ENCODE measurements at places on chromosomes 5 and 9.

- DNase-seq, result no peak
Observed at GRCh38 chr9:71743217-71743705, 25.1 kb downstream of the CEMIP2 start.

GRCh38 chr5:149397530-149397929 lies 18.4 kb upstream of the IL17B start:
- no peak for DNase-seq

- DNase-seq, result no peak
Observed at GRCh38 chr5:1840071-1840547, 38.9 kb downstream of the NDUFS6 start.

GRCh38 chr5:72392326-72392733 lies 72.2 kb downstream of the PTCD2 start:
- DNase-seq, result no peak

- DNase-seq, result no peak
Observed at GRCh38 chr9:78566521-78566920, 269.6 kb downstream of the PSAT1 start.

DNA sequence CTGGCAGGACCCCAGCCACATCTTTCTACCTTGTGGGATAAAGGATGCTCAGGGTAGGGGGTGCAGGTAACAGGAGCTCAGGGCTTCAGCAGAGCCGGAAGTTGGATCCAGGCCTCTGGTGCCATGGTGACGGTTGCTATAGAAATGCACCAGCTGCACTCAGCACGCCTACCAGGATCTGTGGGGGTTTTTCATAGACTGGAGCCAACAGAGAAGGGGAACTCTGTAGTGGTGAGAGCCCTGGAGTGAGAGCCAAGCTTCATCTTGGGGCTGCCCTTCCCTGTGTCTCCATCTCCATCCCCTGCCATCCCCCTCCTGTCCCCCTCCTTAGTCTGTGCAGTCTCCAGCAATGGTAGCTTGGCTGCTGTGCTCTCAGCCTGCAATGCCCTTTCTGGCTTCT lies 27.5 kb upstream of the BOD1 start:
- DNase-seq, result no peak

DNA sequence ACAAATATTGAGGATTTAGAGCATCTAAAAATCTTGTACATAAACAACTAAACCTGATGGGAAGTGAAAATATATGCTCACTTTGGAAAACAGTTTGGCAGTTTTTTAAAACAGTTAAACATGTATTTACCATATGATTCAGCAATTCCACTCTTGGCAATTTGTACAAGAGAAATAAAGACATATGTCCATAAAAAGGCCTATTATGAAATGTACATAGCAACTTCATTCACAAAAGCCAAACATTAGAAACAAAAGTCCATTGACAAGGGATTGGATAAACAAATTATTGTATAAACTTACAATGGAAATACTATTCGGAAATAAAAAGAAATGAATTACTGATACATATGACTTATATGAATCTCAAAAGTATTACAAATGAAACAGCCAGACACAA lies 196.2 kb upstream of the SLC24A2 start:
- no peak for DNase-seq

GRCh38 chr9:116073826-116074225 lies 79.8 kb upstream of the PAPPA start:
- no peak for DNase-seq

DNA sequence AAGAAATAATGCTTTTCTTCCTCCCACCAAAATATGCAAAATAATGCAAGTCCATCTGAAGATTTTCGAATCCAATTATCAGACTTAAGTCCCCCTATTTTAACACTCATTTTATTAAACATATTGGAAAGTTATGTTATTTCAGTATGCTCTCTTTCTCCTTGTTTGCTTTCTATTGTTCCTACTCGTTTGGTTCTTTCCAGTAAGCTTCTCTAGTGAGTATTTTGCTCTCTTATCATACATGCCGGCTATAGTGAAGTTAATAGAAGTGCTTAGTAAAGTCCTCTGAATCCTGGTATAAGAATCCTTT lies 517 bp downstream of the ALDH1A1 start:
- DNase-seq, result no peak

- DNase-seq, result no peak
Observed at GRCh38 chr5:58394339-58394738, 65.5 kb downstream of the PLK2 start.

DNA sequence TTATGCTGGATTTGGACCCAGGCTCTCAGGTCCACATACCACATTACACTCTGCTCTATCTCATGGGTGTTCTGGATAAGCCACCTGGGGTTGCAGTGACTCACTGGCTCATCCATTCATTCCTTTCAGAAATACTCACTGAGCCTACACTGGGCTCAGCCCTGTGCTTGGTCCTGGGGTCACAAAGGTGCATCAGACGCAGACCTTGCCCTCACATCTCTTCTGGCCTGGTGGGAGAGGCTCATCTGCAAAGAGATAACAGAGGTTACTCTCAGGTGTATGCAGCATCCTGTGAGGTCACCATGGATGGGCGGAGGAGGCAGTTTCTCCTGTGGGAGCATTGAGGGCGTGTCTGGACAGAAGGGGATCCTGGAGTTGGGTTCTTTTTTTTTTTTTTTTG lies 12.1 kb downstream of the CDHR2 start:
- no peak for DNase-seq

DNA sequence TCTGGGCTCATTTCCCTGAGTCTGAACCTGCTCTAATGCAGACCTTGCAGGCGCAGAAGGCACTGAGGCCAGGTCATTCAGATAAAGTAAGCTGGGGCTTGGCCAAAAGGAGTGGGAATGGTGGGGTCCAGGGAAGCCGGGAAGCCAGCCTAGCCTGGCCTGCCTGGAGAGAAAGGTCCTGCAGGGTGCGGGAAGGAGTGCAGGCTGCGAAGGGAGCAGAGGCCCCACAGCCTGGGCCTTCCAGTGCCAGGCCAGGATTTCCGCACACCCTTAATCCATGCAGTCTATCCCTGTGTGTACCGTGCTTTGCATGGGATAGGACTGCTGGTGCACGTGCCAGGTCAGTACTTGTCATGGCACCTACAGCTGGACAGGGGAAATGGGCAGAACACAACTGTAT lies 3.6 kb upstream of the STING1 start:
- DNase-seq, result no peak

DNA sequence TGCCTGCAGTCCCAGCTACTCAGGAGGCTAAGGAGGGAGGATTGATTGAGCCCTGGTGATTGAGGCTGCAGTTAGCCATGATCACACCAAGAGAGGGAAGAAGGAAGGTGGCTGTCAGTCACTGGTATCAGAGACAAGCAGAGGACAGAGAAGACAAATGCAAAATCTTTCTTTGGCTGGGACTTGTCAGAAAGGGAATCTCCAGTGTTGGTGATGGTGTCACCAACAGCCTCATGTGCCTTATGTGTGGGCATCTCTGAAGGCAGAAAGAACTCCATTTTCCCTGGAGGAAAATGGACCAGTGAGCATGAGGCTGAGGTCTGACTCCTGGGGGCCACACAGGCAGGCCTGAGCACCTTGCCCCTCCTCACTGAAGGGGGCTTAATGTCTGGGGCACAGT lies 12.1 kb upstream of the RNF183 start:
- DNase-seq, result no peak

DNA sequence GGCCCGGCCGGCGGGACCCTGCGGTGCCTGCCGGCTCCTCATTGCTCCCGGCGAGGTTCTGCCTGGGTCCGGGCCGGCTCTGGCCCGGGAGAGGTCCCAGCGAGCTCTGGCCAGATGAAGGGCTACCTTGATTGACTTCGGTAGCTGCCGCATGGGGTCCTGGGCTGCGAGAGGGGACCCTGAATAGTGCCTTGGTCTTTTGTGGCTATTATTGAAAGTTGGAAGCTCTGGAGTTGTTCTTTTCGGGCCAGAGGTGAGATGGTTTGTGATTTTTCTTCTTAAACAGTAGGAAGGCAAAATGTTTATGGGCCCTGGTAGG lies 635 bp downstream of the NAA35 start:
- no peak for DNase-seq

GRCh38 chr9:18333157-18333556 lies 140.8 kb upstream of the ADAMTSL1 start:
- DNase-seq, result no peak

DNA sequence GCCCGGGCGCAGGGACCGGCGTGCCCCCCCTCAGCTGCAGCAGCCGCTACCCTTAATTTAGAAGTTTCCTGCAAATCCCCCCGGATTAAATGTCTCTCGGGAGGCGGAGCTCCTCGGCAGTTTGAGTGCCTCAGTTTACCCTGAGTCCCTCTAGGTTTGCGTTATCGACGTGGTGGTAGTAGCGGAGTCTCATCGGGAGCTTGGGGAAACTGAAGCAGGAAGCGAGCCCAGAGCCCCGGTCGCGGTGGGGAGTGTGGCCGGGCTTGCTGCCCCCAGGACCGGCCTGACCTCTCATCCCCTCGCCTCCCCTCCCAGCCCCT lies 529 bp upstream of the TPM2 start:
- no peak for DNase-seq

DNA sequence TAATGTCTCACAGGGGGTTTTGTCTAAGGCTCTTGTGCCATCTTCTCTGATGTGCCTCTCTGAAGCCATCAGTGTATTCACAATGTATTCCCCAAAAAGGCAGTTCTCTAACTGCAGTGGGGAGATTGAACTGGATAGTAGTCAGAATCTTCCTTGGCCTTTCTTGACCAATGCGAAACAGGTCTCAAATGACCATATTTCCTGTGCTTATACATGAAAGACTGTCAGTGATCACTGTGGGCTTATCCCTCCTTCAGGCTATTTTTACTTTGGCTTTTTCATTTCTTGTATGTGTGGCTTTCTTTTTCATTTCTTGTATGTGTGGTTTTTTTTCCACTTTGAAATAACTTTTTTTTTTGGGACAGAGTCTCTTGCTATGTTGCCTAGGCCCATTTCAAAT lies 19.7 kb downstream of the HMGXB3 start:
- DNase-seq, result no peak

- no peak for DNase-seq
Observed at GRCh38 chr5:146173597-146173996, 8.9 kb downstream of the LARS1 start.

- DNase-seq, result no peak
Observed at GRCh38 chr9:26462213-26462612, 430.4 kb downstream of the CAAP1 start.

GRCh38 chr5:29833394-29833793 lies 1360.1 kb upstream of the CDH6 start:
- DNase-seq, result no peak

GRCh38 chr5:103821361-103821760 lies 258.8 kb upstream of the NUDT12 start:
- DNase-seq, result no peak
